ENCODE measurements at places on chromosomes 5 and 9.

- no peak for DNase-seq
Observed at GRCh38 chr5:35246900-35247647, 16.8 kb upstream of the PRLR start.

- DNase-seq: no peak
Observed at GRCh38 chr9:130920762-130921299, 18.2 kb downstream of the FIBCD1 start.

- no peak for DNase-seq
Observed at GRCh38 chr9:92762781-92763708, 1.6 kb downstream of the BICD2 start.

DNA sequence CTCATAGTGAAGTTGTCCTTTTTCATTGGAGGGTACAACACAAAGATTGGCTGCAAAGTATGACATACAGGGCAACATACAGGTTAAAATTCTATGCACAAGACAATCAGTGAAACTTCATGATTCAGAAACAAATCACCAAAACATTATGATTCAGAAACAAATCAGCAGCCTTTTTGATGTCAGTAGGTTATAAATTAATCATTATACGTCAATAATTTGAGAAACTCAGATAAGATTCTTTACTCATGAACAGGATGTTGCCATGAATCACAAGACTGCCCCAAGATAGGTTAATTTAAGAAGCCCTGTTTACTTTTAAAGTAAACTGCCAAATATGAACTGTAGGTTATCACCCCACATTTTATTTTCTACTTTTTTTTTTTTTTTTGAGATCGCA is 62.2 kb upstream of the IL33 start:
- no peak for DNase-seq

DNA sequence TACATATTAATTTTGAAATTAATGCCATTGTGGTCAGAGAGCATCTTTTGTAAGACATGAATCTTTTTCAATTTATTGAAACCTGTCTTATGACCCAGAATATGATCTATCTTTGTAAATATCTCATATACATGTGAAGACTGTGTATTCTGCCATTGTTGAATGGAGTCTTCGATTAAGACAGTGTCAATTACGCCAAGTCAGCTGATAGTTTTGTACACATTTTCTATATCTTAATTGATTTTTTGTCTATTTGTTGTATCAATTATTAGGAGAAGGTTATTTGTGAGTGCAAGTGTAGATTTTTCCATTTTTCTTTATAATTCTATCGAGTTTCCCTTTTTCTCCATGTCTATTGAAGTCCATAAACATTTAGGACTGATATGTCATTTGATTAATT is 471.6 kb downstream of the MED10 start:
- no peak for DNase-seq

GRCh38 chr9:115694014-115694413 is 459.6 kb upstream of the PAPPA start:
- no peak for DNase-seq
